CD4-positive, alpha-beta T cell treated with Interleukin-15 for 4 hours (primary cell): ENCODE measurements at places on chromosomes 3 and 15.

DNA sequence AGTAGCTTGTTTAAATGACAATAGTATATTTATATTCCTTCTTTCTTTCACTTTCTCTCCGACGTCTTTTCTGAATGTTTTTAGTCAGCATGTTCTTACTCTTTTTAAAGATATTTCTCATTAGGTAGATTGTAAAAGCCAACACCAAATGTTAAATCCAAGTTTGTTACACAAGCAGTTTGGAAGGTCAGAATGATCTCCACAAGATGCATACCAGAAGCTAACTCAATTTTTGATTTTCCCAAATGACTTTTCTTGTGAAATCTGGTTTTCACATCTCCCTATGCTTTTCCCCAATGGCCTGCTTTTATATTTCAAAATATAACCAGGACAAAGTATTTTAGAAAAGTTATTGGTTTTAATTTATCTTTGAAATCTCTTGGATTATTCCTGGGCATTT, 49.7 kb upstream of the TPRG1 start:
- no peak for DNase-seq

GRCh38 chr3:168859574-168859973, 763.9 kb upstream of the GOLIM4 start:
- no peak for DNase-seq

- DNase-seq = no peak
These were observed 134.7 kb downstream of the TMCC1 start for GRCh38 chr3:129758785-129759320.

DNA sequence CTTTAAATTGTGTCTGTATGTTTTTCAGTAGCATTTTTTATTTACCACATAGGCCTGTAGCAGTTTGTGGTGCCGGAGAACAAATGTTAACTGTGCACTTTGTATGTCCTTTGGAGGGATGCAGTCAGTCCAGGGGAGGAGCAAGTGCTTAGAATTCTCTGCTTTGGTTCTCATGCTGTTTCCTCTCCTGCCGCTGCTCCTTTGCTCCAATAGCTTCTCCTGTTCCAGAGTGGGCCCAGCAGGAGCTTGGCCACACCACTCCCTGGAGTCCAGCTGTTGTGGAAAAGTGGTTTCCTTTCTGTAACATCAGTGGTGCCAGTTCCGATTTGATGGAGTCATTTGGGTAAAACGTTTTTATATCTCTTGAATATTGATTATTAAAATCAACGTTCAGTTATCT, 16.6 kb downstream of the TICRR start:
- DNase-seq = no peak

DNA sequence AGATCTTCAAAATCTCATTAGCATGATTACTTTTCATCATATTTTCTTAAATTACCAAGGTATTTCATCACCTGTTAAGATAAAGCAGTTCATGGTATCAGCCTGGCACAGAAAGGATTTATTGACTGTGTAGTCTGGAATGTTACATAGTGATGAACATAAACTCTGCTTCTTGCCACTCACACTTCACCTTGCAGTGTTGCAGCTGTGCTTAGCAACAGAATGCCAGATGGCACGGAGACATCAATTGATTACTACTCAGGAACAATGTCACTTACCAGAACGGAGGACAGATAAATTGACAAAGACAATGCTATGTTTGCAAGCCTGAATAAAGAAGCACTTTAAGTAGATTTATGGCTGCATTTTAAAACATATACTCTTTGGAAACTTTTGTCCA, 15.0 kb upstream of the BCHE start:
- no peak for DNase-seq

DNA sequence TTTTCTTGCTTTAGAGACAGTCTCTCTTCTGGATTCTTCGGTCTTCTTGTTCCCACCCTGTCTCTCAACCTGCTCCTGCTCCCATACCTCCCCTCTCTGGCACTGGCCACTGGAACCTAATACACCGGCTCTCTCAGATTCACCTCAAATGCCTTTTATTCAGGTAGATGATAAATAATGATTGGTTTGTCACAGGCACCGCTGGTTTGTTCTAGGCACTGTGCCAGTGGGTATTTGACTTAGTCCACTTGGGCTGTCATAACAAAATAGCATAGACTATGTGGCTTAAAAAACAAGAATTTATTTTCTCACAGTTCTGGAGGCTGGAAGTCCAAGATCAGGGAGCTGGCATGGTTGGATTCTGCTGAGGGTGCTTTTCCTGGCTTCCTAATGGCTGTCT, 278.2 kb upstream of the STT3B start:
- no peak for DNase-seq

GRCh38 chr3:120182613-120183511, 88.6 kb upstream of the GSK3B start:
- DNase-seq = no peak

DNA sequence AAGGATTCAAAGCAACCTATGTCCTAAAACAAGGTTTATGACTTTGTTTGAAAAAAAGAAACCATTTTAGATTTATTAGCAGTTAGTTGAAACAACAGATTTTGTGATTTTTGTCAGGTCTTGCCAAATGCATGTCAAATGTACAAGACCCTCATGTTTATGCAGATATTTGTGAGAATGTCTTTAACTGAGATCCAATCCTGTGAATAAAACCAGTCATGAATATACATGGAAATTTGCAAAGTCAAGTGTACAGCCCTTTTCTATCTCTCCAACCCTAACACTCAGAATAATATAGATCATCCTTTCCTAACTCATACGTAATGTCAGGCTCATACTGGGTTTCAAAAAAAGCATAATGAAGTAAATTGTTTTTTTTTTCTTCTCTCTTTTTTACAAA, 76.4 kb downstream of the DUT start:
- DNase-seq = no peak

DNA sequence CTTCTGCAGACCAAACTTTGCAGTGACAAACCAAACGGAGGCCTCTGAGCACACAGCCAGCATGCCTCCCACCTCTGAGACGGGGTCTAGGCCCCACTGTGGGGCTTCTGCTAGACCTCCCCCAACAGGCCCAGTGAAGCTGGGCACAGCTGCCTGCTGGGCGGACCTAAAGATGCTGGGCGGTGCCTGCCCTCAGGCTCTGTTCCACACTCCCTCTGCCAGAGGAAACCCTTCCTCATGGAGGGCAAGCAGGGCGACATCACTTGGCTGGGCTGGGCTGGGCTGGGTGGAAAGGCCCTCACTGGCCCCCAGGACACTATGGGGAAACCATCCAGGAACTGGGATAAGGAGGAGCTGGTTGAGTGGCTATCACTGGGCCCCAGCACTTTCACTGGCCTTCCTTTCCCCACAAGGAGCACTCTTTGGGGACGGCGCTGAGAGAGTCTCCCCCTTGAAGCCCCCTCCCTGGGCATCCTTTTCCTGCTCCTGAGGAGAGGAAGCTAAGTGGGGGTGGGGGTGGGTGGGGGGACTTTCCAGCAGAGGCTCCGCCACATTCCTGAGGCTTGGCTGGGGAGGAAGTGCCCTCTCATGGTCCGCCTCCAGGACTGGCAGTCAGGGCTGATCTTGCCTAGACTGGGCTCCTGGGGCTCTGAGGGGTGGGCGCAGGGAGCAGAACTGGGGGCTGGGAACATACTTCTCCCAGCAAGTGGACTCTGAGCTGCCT, 98.1 kb upstream of the HACD2 start:
- no peak for DNase-seq
